ENCODE measurements at places on chromosomes 4 and X. TPM values are rescaled to one million over a fixed set of nuclear protein-coding genes. Genes with fewer than 3 reads are reported as not detected.

Gene STPG2
- not detected for total RNA-seq

Gene BMPR1B
- total RNA-seq, result 0.07 TPM

Gene GUCY1A1
- total RNA-seq, result 0.15 TPM

Gene XAGE2
- not detected for total RNA-seq

Gene UBQLN2
- 31.9 TPM for total RNA-seq

Gene PCDH18
- total RNA-seq, result 12.3 TPM

Gene ESX1
- not detected for total RNA-seq

Gene TEX13A
- total RNA-seq, result not detected

Gene DOK7
- total RNA-seq, result 3.1 TPM

Gene CXCL3
- 0.81 TPM for total RNA-seq

Data from M059J (cell line).